Activated CD4-positive, alpha-beta T cell treated with anti-CD3 and anti-CD28 coated beads, Interleukin-2, amount 50 U/mL, for 48 hours (primary cell): ENCODE measurements at places on chromosomes 3 and 15.

DNA sequence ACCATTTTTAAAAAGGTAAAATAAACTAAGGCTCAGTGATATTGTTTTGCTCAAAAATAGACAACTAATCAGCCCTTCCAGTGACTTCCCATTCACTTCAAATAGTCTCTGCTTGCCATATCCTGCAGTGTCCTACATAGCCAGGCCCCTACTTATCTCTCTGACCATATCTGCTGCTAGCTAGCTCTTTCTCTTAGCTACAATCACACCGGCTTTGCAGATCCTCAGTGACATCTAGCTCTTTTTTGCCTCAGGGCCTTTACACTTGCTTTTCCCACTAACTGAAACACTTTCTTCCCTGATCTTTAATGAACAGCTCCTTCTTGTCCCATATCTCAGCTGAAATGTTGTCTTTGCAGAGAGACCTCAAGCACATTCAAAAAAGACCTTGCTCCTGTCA lies 161.3 kb downstream of the IL5RA start:
- DNase-seq = no peak

DNA sequence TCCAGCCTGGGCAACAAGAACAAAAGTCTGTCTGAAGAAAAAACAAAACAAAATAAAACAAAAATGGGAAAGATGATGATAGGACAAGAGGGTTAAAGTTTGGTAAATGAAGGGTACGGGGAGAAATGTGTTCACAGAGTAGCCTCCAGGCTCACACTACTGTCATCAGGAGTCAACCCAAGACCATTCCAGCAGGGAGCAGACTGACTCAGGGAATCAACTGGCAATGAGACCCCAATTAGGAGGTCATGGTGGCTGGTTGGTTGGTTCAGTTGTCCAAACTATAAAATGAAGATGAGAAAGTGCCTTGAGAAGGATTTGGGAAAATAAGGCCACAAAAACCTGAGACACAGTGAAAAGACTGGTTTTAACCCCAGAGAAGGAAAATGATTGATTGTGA lies 51.8 kb downstream of the KLHL6 start:
- DNase-seq = no peak

DNA sequence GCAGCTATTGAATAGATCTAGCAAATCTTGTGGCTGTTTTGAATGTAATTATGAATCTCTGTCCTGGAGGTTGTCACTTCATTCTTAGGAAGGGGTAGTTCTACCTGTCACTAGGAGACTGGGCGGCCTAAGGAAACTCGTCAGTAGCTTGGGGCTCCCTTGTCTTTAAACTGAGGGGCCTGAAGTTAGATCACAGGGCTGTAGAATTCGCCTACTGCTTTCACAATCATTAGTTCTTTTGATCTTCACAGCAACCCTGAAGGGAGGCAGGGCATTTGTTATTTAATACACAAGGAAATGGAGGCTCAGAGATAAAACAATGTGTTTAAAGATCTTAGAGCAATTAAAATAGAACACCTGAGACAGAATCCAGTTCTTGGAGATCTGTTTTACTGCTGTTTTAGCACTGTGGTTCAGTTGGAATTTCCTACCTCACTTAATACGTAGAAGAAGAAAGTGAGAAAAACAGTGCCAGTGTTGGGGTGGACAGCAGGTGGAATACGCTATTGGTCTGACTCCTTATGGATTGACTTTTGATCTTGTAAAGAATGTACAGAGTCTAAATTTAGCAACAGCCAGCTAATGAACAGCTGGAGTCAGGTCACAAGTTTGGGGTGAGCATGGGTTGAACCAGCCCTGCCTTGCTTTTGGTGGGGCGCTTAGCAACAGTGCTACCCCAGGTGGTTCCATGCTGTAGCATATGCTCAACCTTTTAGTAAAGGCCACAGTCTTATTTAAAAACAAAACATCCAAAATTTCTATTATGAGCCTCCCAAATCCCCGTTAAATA lies 71.4 kb upstream of the BHLHE40 start:
- DNase-seq = no peak

DNA sequence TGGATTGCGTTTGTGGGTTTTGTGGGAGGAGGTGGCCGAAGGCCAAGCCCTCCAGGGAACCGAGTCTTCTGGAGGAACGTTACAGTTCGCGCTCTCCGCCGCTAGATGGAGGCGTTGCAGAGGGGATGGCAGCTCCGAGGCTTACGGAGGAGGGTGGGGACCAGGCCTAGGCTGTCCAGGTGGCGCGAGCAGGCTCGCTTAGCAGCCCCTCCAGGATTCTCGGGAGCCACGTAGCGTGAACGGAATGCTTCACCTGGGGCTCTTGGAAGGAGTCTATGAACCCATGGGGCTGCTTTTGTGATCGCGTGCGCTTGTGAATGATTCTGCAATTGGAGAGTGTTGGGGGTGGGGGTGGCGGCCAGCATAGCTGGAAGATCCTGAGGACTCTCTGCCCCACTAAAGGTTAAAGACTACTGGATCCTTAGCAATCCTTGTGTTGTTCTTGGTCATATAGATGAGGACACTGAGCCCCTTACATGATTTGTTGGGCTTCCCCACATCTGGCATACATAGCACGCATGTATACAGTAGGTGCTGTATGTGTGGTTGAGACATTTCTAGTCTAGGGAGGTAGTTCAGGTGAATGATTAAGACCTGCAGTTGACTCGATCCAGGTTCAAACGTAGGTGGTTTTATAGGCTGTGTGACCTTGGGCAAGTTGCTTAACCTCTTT lies 25.7 kb downstream of the FAM3D start:
- DNase-seq = peak; percentile 76

- no peak for DNase-seq
Observed at GRCh38 chr3:53834429-53835095, 11.7 kb downstream of the CHDH start.

DNA sequence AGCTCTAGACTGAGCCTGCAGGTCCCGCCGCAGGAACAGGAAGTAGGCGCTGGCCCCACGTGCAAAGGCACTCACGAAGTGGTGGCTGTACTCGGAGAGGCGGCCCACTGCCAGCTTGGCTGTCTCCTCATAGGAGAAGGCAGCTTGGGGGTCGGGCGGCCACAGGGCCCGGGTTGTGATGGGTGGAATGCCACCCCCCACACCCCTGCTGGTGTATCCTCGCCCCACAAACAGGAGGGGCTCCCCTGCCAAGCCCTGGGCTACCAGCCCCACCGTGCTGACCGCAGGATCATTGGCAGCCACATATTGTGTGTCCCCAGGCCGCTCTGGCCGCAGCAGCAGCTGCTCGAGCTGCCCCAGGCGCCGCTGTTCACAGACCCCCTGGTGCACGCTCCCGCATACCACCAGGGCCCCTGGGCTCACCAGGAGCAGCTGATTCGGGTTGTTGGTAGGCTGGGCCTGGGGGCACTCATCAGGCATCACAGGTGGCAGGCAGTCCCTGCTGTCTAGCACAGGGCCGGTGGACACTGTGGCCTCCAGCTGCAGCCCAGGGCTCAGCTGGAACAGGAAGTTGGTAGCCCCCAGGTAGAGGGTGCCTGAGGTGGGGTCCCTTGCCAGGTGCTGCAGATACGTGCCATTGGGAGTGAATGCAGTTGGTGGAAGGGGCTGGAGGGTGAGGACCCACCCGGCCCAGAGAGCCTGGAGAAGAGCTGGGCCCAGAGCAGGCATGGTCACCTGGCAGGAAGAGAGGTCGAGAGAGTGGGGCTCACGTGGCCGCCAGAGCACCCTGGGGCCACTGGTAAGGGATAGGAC lies 5.8 kb downstream of the PLXNB1 start:
- no peak for DNase-seq

DNA sequence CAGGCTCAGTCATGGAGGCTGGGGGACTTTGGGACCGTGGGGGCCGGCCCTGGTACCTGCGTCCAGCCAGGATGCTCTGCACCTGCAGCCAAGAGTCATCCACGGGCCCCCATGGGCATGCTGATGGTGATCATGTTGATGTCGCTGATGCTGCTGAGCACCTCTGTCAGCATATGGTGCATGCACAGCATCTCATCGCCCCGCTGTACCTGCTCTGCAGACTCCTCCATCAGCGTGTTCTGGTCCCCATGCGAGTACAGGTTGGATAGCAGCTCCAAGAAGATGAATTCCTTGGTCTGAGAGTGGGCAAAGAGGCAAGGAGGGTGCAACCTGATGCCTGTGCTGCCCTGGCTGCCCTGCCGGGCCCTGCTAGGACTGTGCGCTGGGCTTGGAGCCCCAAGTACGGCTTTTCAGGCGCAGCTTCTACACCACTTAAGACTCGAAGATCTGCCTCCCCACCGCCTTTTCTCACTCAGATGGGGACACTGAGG lies 7.2 kb downstream of the RPS17 start:
- DNase-seq = no peak

- DNase-seq = no peak
Observed at GRCh38 chr3:133697960-133698359, 36.2 kb upstream of the TOPBP1 start.

GRCh38 chr3:20147361-20147760 lies 38.6 kb downstream of the SGO1 start:
- DNase-seq = no peak

GRCh38 chr3:188154014-188154808 lies at the start of gene LPP:
Gene LPP, plus strand, starts transcription at chr3:188154157. Its CDS starts 251,964 bp downstream, at chr3:188406121.
- peak; percentile 83 for DNase-seq

- peak; percentile 19 for DNase-seq
Observed at GRCh38 chr3:67362686-67363085, 291.7 kb downstream of the SUCLG2 start.

DNA sequence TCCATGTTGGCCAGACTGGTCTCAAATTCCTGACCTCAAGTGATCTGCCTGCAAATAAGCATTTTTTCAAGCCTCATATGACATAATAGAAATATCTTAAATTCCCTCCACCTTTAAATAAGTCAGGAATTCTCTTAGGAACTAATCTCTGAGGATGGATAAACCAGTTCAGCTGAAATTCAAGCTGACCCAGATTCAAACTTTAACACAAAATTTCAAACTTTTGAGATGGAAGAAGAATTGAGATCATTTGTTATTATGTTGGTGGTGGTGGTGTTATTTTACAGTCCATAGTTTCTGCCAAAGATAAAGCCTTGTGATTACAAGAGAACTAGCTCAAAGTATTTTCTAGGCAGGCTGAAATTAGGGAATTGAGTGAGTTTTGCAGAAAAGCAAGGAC lies 85.5 kb downstream of the SSR3 start:
- no peak for DNase-seq

- DNase-seq = no peak
Observed at GRCh38 chr15:74208901-74209559, 6.4 kb upstream of the STRA6 start.

GRCh38 chr3:37330466-37330865 lies 156.1 kb upstream of the LRRFIP2 start:
- DNase-seq = no peak
